WERI-Rb-1 (cell line): ENCODE measurements at places on chromosomes 5 and 9.
A peak's percentile ranks its signal among the peaks of the same experiment; 100 is the strongest.

DNA sequence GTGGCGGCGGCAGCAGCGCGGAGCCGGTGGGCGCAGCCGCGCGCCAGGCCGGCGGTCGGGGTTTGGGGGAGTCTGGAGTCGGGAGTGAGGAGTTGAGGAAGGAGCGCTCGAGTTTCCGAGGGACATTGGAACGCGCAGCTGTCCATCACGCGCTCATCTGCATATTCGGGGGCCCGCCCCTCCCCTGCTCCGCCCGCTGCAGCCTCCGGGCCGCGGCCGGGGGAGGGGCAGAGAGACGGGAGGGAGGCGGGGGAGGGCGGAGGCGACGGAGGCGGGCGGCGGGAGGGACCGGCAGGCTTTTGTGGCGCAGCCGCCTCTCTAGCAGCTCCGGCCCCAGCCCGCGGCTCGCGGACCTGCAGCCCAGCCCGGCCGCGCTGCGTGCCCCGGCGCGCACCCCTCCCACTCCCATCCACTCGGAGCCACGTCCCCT lies at the start of gene IRX2:
IRX2 (minus strand) TSS at position 86 of the 430 bp plus-strand sequence. CDS start 264 bp downstream, outside the sequence.
- DNase-seq = peak; percentile 93

DNA sequence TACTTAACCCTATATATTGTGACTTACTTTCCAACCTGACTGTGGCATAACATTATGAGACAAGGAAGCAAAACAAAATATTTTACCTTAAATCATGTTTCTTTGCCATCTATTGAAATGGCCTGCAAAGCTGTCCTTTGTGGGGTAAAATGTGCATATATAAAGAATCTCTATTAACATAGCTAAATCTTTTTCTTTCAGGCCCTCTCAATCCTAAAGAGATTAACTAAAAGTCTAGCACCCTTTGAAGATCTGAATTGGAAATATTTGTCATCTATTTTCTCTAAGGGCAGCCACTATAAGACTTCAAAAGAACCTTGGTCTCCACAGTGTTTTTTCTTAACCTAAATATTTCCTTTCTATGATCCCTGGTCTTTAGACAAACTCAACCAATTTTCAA lies 5.0 kb upstream of the UNC13B start:
- no peak for DNase-seq

- DNase-seq = no peak
Measured at GRCh38 chr5:135493406-135494180, 41.4 kb upstream of the TIFAB start.

- no peak for DNase-seq
Measured at GRCh38 chr9:5832071-5832537, 813 bp downstream of the ERMP1 start.

DNA sequence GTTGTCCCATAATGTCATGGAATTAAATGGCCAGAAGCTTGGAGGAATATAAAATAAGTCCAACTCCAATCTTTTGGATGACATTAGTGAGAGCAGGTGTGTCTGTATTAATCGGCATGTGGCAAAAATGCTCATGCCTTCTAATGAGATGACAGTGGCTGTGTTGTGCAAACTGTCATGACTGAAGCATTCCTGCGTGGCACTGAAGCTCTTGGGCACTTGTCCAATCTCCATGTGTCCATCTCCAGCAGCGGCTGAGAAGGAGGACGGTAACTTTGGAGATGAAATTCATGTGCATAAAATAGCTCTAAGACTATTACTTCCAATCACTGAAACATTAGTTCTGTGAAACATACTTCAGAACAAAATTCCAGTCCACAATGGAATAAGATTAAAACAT lies 697.5 kb upstream of the GRAMD2B start:
- DNase-seq = no peak

- DNase-seq = no peak
Measured at GRCh38 chr9:113609562-113610318, 146.2 kb downstream of the RGS3 start.

- DNase-seq = no peak
Measured at GRCh38 chr5:122846051-122846550, 688 bp downstream of the SNX24 start.

DNA sequence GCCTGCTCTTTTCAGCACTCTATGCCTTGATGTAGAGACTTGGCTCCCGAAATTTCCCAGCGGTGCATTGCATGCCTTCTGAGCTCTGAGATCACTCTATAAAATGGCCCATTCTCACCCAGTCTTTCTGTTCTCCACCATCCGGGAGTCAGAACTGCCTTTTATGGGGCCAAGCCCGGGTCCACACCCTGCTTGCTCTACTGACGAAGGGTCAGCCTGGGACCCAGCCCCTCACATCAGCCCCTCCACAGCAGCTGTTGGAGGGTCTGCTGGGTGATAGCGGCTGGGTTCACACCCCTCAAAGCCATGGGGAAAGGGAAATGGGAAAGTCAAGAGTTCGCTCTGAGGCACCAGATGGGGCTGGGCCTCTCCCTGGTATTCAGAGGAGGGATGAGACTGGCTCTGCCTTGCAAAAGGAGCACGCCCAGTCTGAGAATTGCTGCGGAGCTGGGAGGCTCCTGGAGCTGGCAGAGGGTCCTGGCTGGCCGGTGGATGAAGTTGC lies 66.0 kb upstream of the ORM1 start:
- no peak for DNase-seq

GRCh38 chr9:36471359-36471758 lies 71.3 kb upstream of the RNF38 start:
- no peak for DNase-seq

DNA sequence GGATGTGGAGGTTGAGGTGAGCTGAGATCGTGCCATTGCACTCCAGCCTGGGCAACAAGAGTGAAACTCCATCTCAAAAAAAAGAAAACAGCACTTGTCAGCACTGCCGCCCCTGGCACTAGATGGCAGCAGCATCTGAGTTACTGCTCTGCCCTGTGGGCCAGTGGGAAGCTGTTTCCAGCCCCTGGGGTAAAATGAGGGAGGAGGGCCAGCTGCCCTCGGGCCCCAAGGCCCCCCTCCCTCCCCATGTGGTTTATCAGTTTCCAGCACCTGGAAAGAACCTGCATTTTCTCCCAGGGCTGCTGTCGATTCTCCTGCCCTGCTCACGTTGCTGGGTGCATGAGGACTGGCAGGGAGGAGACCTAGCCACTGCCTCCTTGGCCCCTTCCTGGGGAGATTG lies 13.2 kb upstream of the CEL start:
- peak; percentile 53 for DNase-seq

- no peak for DNase-seq
Measured at GRCh38 chr5:110053205-110053604, 363.5 kb downstream of the MAN2A1 start.

GRCh38 chr5:141001844-141002604 lies 35.7 kb downstream of the PCDHAC2 start:
- peak; percentile 93 for DNase-seq

DNA sequence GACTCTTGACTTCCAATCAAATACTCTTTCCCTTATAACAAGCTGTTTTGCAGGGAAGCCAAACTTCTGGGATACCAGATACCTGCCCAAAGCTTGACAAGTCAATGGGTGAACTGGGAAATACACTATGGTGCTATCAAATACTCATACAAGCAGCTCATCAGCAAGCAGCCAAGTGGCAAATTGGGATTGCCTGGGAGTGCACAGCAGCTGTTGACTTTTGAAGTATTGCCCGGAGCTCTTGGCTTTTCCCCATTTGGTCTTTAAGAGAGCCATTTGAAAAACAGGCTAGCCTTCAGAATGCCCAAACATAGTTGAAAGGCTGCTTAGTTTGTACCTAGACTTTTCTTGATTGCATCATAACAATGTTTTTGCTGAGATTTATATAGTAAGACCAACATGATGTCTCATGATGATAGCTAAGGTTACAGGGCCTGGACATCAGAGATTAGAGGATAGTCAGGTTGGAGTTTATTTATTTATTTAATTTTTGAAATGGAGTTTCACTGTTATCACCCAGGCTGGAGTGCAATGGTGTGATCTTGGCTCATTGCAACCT lies 210.1 kb upstream of the ZNF608 start:
- no peak for DNase-seq
